ENCODE measurements at places on chromosomes 3 and 15. TPM values are rescaled to one million over a fixed set of nuclear protein-coding genes. Genes with fewer than 3 reads are reported as not detected.

LYZL4 gene
- total RNA-seq, result not detected

C2CD4B gene
- total RNA-seq, result 0.50 TPM

CPNE4 gene
- not detected for total RNA-seq

NRROS gene
- 1.5 TPM for total RNA-seq

MAP6D1 gene
- 5.1 TPM for total RNA-seq

C2CD4A gene
- total RNA-seq, result 0.11 TPM

DNA sequence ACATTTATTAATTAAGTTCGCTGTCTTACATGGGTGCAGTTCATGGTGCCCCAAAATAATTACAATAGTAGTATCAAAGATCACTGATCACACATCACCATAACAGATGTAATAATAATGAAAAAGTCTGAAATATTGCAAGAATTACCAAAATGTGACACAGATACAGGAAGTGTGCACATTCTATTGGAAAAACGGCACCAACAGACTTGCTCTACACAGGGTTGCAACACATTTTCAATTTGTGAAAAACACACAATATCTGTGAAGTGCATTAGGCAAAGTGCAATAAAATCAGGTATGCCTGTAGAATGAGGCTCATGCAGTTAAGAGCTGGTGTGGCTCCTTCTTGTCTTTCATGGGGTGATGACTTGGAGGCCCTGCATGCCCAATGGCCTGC is 265.8 kb downstream of the RPLP1 start:
- DNase-seq, result no peak

- DNase-seq, result no peak
These were observed 49.2 kb downstream of the LRRK1 start for GRCh38 chr15:100968050-100968966.

GRCh38 chr3:135500034-135500433 is 465.5 kb upstream of the PPP2R3A start:
- DNase-seq, result no peak

DNA sequence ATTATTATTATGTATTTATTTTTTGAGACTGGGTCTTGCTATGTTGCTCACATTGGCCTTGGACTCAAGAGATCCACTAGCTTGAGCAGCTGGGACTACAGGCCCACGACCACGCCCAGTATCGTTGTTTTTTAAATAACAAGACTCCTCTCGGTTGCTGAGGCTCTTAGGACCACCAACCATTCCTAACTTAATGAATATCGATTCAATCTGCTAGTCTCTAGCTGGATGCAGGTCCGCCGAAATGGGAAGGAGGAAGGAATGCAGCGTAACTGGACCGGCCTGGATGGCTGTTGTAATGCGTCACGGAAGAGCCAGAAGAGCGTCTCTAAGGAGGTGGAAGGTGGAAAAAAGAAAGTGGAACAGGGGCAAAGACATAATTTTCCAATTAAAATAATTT is 1.7 kb downstream of the ANXA2 start:
- no peak for DNase-seq

- no peak for DNase-seq
These were observed 73.5 kb upstream of the SCN5A start for GRCh38 chr3:38722781-38723568.

DNA sequence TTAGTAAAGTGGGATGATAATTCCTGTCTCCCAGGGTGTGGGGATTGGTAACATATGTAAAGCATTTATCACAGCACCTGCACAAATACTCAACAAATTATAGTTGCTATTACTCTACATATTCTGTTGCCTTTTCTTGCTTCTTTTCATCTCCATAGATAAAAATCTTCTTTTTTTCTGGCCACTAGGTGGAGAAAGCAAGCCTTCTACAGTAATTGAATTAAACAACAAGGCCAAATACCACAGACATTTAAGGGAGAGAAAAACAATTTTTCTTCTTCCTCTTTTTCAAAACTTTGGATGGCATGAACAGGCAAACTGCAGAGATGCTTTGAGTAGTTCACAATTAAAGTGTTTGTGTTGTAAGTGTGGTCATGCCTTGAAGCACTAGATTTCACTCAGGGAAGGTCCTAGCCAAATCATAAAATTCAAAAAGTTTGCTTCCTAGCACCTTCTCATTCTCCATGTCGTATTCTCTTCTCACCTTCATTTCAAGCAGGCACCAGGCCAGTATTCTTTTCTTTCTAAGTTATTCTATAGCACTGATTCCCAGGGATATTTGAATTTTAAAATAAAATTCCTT is 493.4 kb upstream of the TGFBR2 start:
- DNase-seq, result peak; percentile 33

DNA sequence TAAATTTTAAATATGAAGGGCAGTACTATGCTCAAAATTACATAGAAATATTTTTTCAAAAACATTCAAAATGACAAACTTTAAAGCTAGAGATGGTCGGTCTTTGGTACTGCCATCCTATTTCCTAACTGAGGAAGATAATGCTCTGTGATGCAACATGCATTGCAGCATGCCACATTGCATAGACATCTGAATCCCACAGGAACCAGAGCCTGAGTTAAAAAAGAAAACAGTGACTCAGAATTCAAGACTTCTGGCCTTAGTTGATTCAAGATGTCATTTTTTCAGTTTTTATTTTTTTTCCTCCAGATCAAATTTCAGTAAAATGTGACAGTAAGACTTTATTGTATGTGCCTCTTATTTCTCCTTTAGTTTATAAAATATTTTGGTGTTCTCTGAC is 33.1 kb downstream of the TP63 start:
- no peak for DNase-seq

GRCh38 chr3:59446775-59447465 is 397.1 kb upstream of the CFAP20DC start:
- DNase-seq, result no peak

DNA sequence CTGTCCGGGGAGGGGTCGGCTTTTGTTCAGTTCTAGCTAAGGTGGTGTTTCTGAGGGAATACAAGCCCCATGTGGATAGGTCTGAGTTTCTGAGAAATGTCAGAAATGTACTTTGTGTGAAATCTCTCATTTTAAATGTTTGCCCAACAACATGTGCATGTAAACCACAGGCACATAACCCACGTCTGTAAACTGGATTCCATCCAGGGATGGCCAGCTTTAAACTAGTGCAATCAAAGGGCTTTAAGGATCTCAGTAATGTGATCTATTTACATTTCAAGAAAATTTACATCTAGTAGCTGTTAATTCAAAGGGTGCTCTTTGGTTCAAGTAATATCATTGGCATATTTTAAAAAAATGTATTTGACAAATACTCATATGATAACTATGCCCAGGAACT is 52.0 kb downstream of the POLR2M start:
- DNase-seq, result no peak

GRCh38 chr3:148643389-148643840 is 54.3 kb upstream of the AGTR1 start:
- no peak for DNase-seq

DNA sequence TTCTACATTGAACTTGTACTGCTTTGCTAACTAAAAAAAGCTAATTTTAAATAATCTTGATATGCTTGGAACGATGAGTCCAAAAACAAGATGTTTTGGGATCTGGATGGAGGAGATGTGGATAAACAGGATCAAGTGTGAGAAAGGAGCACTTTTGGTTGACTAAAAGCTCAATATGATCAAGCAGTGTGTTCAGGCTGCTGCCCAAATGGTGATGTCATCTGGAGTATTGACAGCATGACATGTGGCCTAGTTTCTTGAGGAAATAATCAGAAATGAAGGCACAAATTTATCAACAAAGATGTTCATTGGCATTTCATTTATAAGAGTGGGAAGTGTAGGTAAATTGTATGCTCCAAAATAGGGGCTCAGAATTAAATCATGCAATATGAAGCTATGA is 161.2 kb downstream of the SOX2 start:
- DNase-seq, result no peak

- DNase-seq, result peak; percentile 20
These were observed 80.6 kb downstream of the MEIS2 start for GRCh38 chr15:37019479-37020433.

- DNase-seq, result no peak
These were observed 329.1 kb upstream of the TPRG1 start for GRCh38 chr3:188842639-188843038.
